ENCODE measurements at places on chromosomes 3 and 15. TPM values are rescaled to one million over a fixed set of nuclear protein-coding genes. Genes with fewer than 3 reads are reported as not detected.

The LXN gene
- total RNA-seq, result 52.3 TPM

The WDR5B gene
- 3.6 TPM for total RNA-seq

The GOLGA6D gene
- not detected for total RNA-seq

The SKOR1 gene
- not detected for total RNA-seq

The STRIT1 gene
- not detected for total RNA-seq

The LSAMP gene
- total RNA-seq, result 0.19 TPM

The P2RY12 gene
- not detected for total RNA-seq

The TMEM212 gene
- not detected for total RNA-seq

The GOLGA6L7 gene
- not detected for total RNA-seq

The GABRR3 gene
- not detected for total RNA-seq

The TMCO5A gene
- not detected for total RNA-seq

The TPRG1 gene
- total RNA-seq, result 0.16 TPM

The MGLL gene
- total RNA-seq, result 60.1 TPM

The CLDN16 gene
- 0.09 TPM for total RNA-seq

The CD86 gene
- not detected for total RNA-seq

The CLRN1 gene
- not detected for total RNA-seq

The GALNT15 gene
- 0.05 TPM for total RNA-seq

The ZNF662 gene
- total RNA-seq, result not detected

The MOBP gene
- 0.03 TPM for total RNA-seq

The MYL3 gene
- total RNA-seq, result 0.16 TPM

The MKRN2OS gene
- not detected for total RNA-seq

The ZNF660 gene
- total RNA-seq, result not detected

The ANKRD63 gene
- 0.20 TPM for total RNA-seq

The FRMD5 gene
- total RNA-seq, result 2.3 TPM

The TBC1D21 gene
- total RNA-seq, result not detected

The IL5RA gene
- total RNA-seq, result not detected

The TMEM43 gene
- total RNA-seq, result 128 TPM

The CFAP20DC gene
- total RNA-seq, result 2.1 TPM

The CPLX3 gene
- total RNA-seq, result not detected

The PARP3 gene
- 8.6 TPM for total RNA-seq

The ATRIP gene
- total RNA-seq, result 7.7 TPM

The GOLGA8T gene
- 1.9 TPM for total RNA-seq

The CACNA2D2 gene
- total RNA-seq, result 0.48 TPM

The ZCWPW2 gene
- total RNA-seq, result not detected

The NSMCE3 gene
- 15.8 TPM for total RNA-seq

The USP13 gene
- total RNA-seq, result 13.0 TPM

The CLCN2 gene
- 5.4 TPM for total RNA-seq

The SPSB4 gene
- total RNA-seq, result 0.25 TPM

The FETUB gene
- total RNA-seq, result 0.23 TPM

The ALDH1A2 gene
- 0.36 TPM for total RNA-seq

Data from A549 treated with dexamethasone at 1 μM for 4 hours (cell line).